ENCODE measurements at places on chromosomes 12 and 14.

DNA sequence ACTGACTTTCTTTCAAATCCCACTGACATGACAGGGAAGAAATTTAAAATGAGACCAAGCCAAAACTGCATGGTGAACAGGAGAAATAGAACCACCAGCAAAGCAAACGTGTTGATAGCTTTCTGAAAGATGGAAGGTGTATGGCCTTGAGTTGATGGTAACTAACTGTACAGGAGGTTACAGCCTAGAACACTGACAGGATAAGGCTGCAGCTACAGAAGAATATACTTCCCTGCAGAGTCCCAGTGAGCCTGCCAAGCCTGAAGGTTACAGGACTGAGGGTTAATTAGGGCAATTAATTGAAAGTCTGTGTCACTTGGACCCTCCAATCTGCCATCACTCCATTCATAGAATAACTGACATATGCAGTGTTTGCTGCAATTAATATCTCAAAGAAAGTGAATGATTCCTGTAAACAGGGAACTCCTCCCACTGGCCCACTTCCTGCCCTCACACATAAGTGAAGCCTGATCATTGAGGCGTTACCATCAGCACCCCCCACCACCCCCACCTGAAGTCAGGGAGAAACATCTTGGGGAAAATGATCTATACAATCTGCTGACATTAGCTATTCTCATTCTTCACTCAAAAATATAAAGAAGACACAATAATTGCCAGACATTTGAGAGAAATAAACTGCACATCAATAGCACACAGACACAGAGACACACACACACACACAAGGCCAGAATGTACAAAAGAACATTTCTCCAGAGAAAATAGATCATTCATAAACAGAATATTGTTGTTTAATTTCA lies 73.4 kb downstream of the GTF2A1 start:
- DNase-seq = peak; percentile 10

DNA sequence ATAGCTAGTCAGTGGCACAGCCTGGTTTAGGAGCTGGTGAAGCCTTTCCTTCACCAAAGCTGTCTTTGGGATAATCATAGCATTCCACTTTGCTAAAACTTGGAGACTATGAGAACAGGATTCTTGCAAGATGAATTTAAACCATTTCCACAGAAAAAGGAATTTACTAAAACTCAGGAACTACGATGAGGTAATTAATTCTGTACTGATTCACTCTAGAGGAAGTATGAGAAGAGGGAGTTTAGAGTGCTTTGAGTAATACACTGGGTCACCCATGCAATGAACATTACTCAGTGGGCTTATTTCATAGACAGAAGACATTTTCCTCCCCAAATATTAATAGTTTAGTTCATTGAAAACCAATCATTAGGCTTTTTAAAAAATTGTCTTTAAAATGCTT lies 73.0 kb downstream of the RMST start:
- DNase-seq = no peak

GRCh38 chr14:92651758-92652406 lies 96.5 kb downstream of the LGMN start:
- no peak for DNase-seq

DNA sequence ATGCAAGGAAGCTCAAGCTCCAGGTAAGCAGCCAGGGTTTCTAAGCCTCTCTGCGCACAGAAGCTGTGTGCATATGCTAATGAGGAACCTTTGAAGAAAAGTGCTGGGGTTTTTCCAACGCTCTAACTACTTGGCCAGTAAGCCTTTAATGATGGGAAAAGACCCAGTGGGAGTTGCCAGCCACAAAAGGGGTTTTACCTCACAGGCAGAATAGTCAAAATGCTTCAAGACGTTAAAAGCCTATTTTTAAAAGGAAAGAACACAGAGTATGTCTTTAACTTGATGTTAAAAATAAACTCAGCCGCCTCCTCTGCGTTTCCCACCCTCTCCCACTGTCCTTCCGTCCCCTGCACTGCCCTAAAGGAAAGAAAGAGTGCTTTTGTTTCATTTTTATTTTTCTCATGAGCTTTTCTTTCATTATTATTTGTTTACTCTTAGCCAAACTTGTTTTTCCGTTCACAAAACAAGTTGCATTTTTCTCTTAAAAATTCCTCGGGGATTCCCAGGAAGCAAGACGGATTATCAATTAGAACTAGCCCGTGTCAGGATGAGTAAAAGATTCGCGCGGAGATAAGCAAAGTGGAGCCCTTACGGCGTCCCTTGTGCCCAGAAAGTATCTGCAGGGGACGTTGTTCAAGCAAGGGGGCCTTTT lies 209.8 kb upstream of the NUDT4 start:
- peak; percentile 52 for DNase-seq

DNA sequence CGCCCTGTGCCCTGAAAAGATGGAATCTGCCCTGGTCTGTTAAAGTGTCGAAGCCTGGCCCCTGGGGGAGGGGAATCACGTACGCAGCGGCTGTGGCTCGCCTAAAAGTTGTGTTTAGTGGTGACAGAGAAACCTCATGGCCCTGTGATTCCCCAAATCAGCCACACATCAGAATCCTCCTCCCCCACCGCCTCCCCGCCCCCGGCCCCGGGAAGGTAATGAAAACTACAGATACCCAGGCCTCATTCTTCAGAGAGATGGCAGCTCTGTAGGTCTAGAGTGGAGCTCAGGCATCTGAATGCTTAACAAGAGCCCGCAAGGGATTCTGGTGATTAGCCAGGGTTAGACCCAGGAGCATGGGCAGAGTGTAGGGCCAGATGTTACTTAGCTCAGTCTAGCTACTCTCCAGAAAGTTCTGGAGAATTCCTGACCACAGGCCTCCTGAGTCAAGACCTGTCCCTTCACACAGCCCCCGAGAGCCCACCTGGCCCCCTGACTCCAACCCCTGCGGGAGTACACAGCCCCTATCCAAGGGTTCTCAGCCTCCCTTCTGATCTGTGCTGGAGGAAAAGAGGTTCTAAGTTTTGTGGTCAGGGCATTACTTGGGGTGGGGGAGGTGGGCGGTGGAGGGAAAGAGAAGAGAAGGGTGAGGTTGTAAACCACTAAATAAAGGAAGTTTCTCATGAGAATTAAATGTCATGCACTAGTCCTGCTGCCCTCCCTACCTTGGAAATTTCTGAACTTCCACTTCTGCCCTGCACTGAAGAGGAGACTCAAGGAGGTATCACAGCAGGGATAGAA lies 114.8 kb downstream of the PLXNC1 start:
- DNase-seq = peak; percentile 21

DNA sequence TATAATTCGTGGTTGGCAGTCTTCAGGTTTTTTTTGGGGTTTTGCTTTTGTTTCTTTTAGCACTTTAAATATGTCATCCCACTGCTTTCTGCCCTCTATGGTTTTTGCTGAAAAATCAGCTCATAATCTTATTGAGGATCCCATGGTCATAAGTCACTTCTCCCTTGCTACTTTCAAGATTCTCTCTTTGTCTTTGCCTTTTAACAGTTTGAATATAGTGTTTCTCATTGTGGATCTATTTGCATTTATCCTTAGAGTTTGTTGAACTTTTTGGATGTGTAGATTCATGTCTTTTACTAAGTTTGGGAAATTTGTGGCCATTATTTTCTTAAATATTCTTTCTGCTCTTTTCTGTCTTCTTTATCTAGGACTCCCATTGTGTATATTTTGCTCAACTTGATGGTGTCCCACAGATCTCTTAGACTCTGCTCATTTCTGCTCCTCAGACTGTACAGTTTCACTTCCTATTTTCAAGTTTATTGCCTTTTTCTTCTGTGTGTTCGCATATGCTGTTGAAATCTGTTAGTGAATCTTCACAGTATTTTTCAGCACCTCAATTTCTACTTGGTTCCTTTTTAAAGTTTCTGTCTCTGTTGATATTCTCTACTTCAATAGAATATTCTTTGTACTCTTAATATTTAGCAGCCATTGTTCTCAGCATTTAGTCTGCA lies 70.8 kb downstream of the WNK1 start:
- DNase-seq = peak; percentile 89

GRCh38 chr12:114611145-114612018 lies 72.6 kb downstream of the TBX3 start:
- no peak for DNase-seq

DNA sequence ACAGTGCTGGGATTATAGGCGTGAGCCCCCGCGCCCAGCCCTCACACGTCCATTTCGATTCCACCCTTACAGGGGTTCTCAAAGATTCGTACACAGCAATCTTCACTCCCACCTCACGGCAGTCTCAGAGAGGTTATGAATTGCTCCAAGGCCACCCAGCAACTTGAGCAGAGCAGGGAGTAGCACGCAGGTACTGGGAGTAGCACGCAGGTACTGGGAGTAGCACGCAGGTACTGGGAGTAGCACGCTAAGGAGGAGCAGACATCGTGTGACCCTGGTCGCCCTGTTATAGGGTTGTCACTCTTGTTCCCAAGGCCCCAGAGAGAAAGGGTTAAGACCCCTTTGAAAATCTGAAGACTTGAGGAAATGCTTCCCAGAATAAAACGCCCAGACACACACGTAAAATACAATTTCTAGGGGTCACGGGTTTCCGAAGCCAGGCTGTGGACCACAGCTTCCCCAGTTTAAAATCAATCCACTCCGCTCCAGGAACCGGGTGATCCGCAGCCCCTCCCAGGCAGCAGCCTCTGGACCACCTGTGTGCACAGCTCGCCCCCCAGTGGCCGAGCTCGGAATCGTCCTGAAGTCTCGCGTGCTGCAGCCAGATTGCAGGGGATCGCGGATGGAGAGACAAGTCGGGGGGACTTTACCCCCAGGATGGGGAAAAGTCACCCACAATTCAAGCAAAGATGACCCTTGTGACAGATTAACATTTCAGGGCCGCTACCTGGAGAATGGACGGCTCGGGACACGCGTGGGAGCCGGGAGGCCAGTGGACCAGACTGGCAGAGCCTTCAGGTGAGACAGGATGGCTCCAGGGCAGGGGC lies 92.0 kb downstream of the SCARB1 start:
- peak; percentile 86 for DNase-seq

GRCh38 chr12:80884651-80885050 lies 53.1 kb downstream of the LIN7A start:
- no peak for DNase-seq

GRCh38 chr14:23561873-23562821 lies 5.4 kb downstream of the AP1G2 start:
- DNase-seq = no peak

- no peak for DNase-seq
Observed at GRCh38 chr12:24066097-24066496, 116.6 kb upstream of the SOX5 start.

DNA sequence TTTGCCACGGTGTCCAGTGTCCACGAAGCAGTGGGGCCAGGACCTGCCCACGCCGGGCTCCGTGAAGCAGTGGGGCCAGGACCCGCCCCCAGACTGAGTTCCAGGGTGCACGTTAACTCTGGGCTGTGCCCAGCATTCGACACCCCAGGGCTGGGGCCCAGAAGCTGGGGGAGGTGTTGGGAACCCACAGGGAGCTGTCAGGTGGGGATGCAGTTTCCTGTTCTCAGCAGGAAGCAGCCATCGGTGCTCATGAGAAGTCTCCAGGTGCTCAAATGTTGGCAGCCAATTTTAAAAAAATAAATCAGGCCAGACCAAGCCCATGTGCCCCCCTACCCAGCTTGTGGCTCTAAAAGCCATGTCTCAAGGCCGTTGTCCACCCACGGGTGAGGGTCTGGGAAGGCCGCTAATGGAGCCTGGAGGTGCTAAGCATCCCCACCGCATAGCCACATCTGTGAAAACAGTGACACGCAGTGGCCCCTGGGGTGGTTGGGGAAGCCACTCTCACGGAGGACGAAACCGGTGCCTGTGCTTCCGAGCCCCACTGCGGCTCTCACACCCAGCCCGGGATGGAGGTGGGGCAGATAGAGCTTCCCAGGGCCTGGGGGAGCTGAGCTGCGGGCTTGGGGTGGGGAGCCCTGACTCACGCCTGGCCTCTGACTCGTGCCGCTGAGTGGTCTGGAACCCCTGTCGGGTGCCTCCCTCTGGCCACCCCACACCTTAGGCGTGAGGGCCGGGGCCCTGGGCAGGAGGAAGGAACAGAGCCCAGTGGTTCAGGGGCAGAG lies 53.5 kb downstream of the FBRSL1 start:
- DNase-seq = no peak

GRCh38 chr12:2043054-2043453 lies 9.7 kb upstream of the CACNA1C start:
- no peak for DNase-seq

GRCh38 chr12:124898200-124898922 lies 16.1 kb downstream of the UBC start:
- peak; percentile 84 for DNase-seq

- DNase-seq = no peak
Observed at GRCh38 chr12:67671892-67672291, 23.3 kb downstream of the DYRK2 start.

DNA sequence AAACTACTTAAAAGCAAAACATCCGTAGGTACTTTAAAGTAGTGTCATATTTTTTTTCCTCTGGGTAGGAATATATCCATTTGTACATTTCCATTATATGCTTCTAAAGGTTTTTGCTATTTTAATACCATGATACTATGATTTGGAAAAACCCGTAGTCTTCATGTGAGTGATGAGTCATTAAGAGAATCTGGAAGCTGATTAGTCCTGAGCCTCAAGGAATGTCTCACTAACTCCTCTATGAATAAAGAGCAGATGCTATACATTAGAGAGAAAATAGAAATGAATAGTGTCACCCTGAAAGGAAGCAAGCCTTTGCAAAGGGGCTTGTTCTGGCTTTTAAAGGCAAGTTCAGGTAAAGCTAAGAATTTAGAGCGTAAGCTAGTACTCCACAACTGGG lies 432.1 kb downstream of the CCDC91 start:
- no peak for DNase-seq

GRCh38 chr14:103555559-103556337 lies 6.7 kb downstream of the BAG5 start:
- DNase-seq = no peak

DNA sequence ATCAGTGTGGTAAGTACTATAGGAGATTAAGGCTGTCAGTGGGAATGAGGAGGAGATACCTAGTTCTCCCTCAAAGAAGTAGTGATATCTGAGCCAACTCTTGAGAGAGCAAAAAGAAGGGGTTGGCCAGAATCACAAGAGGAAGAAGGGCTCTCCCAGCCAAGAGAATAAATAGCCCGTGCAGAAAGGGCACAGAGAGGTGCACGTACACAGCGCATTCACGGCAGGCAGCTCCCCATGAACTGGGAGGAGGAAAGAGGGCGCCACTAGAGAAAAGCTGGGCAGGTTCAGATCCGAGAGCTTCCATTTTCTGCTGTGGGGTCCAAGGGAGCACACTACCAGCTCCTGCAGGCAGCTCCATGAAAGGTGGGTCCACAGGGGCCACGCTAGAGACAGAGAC lies 59.9 kb downstream of the PPP2R5E start:
- DNase-seq = no peak

GRCh38 chr12:124564232-124564958 lies 3.0 kb downstream of the NCOR2 start:
- no peak for DNase-seq

- no peak for DNase-seq
Observed at GRCh38 chr14:49508124-49508523, 78.1 kb downstream of the RPS29 start.

DNA sequence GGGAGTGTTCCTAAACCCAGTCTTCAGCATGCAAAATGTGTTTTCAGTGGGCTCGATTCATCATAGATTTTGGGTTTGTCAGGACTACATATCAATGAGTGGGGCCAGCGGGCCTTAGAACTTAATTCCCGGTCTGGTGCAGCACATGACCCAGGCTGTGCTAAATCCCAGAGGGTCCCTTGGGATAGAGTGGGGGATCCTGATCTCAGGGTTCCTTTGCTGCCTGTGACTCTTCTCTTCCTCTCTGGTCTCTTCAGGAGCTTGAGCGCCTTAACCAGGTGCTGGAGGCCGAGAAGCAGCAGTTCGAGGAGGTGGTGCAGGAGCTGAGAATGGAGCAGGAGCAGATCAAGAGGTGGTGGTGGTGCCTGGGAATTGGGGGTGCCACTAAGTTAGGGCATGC lies 37.5 kb downstream of the PLEKHD1 start:
- no peak for DNase-seq
